Stimulated activated CD4-positive, alpha-beta T cell treated with anti-CD3 and anti-CD28 coated beads, Interleukin-2, amount 100 ng/mL, for 4 hours (primary cell): ENCODE measurements at places on chromosomes 2 and 18.

DNA sequence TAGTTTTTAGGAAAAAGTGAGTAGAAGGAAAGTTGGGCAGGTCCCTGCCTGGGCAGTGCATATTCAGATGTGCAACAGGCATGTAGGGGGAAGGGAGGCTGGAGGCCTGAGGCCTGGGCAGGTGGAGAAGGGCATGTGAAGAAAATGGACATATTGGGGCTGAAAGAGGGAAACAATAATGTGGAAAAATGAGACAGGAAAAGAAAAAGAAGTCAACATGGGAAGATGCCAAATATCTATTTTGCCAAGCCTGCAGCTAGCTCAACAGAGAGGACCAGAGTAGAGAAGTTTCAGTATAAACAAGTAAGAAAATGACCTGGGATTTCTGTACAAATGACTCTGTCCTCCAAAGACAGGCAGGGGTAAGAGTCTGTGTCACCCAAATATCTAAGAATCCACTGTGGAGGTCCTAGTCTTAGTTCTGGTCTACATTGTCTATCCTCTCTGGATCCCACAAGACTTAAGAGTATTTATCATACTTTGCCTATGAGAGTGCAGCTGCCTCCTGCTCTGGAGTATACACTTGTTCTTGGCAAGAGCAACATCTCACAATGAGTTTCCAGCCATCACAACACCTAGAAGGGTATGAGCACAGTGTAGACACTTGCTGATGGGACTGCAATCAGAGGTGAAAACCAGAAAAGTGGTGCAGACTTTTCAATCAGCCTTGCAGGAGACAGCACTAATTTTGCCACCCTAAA is 80.2 kb downstream of the CLHC1 start:
- no peak for DNase-seq

DNA sequence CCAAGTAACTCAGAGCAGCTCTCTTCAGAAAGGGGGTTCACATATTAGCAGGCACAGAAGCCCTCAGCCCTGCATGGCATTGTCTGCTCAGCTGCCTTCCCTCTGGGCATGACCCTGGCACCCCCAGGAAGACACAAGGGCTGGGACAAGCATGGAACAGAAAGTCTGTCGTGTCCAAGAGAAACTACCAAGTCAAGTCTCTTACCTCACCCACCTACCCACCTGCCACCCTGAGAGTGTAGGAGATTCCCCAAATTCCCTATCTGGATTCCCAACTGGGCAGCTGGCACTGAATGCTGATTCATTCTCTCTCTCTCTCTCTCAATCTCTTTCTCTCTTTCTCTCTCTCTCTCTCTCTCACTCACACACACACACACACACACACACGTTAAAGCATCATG is 21.6 kb downstream of the SMAD7 start:
- no peak for DNase-seq

DNA sequence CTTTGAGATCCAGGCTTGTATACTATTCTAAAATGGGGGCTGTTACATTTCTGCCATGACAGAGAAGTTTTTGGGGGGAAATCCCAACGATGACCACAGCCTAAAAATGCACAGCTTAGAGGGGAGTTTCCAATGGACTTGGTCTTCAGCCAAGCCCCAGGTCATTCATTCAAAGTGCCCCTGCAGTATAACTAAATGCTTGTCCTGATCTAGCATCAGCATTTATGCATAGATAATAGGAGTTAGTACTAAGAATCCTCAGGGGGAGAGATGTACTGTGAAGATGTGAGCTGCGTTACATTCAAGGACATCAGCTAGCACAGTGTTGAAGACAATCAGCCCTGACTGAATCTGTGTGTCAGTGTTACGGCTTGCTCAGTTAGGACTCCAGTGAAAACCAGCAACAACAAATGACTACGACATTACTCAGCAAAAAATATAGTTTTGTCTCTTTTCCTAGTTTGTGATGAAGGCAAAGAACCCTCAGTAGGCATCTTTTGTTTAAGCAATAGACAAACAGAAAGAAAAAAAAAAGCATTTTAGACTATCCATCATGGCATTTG is 160.9 kb downstream of the ZEB2 start:
- no peak for DNase-seq

DNA sequence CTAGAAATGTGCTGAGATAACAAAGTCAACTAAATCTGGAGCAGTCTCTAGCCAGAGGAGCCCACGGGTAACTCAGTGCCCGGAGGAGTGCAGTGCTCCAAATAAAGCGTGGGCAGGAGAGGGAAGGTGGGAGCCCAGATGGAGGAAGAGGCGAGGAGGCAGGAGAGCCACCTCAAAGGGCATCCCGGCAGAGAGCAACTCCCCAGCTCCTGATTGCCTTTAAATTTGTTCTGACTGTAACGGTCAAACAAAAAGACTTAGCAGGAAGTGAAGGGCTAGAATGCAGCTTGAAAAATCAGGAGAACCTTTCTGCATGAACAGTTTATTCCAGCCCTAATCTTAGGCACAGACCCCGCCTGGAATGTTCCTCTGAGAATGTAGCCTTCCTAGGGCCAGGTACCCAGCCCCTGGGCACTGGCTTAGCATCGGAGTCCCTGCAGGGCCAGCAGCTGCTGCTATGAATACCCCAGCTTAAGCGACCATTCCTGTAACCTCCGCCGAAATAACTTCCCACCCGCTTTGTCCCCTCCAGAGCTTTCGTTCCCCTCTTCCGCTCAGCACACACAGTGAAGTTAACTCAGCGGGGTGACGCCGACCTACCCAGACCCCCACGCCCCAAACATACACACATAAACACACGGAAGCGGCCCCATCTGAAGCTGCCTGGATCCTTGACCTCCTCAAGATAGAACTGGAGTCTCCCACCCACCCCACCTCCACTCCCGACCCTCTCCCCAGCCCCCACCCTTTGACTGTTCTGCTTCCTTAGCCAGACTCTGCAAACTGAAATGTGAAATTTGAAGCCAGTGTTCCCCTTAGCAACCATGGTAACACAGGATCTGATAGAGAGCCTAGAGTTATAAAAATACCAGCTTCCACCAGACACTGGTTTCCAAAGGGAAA is 123.2 kb downstream of the SMAD7 start:
- no peak for DNase-seq

GRCh38 chr2:206488623-206489022 is 45.3 kb downstream of the ADAM23 start:
- no peak for DNase-seq

DNA sequence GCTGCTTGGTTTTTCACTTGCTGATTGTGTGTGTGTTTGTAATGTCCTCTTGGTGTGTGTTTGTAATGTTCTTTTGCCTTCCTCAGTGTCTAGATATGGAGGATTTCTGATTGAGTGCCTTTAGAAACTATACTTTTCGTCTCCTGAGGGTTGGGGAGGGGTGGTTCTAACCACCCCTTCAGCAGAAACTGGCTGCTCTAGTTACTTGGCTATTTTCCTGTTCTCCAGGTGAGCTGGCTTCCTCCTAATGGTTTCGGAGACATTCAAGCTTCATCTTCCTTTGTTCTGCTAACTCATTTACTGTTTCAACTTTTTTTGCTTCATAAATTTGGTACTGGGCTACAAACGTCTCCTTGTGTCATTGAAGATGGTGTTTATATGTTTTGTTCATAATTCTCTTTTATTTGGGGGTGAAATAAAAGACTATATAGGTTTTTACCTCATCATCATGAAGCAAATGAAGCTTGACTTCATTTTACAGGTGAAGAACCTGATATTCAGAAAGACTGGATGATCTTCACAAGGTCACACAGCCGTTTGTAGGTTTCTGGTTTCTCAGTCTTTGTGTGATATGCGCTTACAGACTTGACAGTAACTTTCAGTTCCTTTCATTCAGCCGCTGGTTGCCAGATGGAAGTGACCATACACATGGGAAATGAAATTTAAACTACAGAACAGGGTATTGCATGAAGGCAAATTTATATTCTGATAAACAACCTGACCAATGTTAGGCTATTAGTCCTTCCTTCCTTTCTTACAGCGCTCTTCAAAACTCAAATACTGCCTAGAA is 238.5 kb downstream of the GALR1 start:
- DNase-seq: no peak

DNA sequence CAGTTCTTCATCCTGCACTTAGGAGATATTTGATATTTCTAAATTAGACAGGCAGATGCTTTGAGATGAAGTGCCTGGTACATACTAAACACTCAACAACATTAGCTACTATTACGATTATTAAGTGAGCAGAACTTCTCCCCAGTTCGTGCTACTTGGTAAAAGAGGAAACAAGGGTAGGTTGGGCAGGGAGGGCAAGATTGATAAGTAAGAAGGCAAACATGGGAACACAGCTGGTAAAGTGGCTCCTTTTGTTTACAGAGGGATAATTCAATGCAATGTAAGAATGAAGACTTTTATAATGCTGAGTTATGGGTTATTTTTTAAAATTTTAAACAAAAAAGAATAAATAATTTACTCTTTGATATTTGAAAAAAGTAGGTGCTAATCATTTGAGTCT is 15.9 kb upstream of the WIPF1 start:
- DNase-seq: no peak

DNA sequence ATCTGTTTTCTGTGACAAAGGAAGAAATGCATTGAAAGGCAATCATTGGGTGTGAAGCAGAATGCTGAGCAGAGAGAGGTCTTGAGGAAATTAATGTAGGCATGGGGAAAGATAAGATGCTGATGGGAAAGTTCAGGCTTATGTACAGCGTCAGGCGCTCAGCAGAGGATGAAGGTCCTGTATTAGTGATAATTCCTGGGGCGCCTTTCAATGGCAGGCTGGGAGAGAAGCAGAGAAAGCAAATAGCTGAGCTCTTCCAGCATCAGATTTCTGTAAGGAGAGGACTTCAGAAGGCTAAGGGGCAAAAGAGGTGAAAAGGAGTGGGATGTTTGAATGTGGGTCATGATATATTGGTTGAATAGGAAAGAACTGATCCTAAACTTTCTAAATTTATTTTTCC is 129.8 kb downstream of the HNMT start:
- no peak for DNase-seq

GRCh38 chr2:30231996-30232800 is 864 bp downstream of the LBH start:
- peak; percentile 54 for DNase-seq

DNA sequence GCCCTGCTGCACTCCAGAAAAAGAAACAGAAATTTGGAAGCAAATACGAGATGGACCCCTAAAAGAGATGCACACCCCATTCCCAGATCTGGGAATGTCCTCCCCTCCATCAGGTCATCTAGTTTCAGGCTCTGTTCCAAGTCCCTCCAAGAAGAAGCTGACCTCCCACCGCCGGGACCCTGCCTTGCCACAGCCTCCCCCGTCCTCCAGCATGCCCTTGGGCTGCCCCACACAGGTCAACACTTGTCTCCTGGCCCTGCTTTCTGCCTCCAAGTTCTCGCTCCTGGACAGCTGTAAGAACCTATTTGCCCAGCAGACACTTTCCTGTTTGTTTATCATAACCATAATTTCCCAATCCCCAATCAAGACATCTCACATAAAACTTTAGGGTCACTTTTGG is 2.0 kb downstream of the ASPRV1 start:
- DNase-seq: no peak

- DNase-seq: no peak
Measured at GRCh38 chr18:37559194-37559593, 6.4 kb downstream of the CELF4 start.

DNA sequence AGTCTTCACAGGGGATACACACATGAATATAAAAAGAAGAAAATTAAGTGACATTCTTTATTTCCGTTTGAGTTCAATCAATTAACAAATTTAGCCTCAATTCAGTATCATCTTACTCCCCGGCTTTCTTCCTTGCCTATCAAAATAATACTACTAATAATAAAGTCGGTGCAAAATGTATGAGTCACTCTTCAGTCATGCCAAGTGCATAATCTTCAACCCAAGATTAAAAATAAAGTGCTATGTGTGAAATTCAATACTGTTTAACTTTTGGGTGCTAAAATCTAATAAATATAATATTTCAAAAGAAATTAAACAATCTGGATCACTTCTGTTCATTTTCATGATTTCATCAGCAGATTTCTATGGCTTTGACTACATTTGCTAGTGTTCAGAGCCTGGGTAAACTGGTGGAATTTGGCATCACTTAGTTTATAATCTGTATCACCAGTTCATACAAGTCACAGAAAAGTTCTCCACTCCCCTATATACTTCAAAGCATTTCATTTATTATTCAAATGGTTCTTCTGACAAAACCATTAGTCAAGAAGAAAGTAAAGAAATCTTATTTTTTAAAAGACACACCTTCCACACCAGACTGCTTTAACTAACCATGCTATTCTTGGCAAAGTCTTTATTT is 183.6 kb downstream of the THADA start:
- no peak for DNase-seq

GRCh38 chr2:120873958-120874887 is 138.6 kb downstream of the GLI2 start:
- no peak for DNase-seq

DNA sequence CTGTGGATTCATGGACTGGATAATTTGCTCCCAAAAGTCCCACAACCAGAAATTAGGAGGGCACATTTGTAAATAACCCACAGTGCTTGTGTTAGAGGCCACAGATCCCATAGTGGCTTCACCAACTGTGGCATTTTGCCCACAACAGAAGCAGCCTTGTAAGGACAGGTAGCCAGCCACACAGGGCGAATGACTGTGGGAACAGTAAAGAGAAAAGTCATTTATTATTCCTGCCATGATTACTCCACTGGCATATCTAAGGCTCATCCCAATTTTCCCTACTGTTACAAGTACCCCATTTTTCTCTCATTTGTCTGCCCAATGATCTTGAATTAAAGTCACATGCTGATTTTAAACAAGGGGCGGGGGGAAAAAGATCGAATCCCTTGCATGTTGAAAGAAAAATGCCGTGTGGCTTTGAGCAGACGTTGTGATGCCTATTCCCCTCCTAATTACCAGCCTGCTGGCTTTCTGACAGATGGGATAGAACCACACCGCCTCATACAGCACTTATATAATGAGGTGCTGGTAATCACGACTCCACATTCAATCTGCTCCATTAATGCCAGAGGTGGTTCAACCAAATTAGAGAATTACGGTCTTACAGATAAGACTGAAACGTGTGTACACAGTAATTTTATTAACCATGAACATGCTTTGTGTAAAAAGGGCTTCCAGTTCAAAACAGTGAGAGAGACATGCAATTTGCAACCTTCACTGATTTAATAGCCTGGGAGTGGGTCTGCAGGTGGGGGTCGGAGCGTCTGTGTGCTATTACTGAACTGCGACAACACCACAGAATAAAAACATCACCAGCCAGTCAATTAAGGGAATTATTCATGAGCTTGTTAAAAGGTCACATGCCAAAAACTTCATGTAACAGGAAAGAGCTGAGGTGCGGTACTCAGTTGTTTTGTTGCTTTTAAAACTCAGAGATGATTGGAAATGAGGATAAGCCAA is 196.0 kb downstream of the TMEM163 start:
- DNase-seq: no peak

GRCh38 chr2:62765619-62766376 is 60.3 kb downstream of the EHBP1 start:
- DNase-seq: no peak

DNA sequence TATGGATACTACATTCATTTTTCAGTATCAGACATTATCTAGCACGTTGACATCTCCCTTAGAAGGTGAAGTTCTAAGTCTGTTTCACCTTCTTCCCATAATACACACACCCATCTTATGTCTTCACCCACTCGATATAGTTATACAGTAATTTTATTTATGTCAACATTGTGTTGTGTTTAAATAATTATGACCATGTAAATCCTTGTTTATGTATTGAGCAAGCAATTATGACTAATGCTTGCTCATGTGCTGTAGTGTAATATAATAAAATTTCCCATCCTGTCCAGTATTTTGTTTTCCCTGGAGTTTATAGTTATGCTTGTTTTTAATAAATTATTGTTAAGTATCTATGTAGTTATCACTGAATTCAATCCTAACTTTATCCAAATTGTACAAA is 163.2 kb downstream of the MTX2 start:
- no peak for DNase-seq
